Occipital lobe (tissue), 3 donors: ENCODE measurements at places on chromosomes 16 and 17. TPM values are rescaled to one million over a fixed set of nuclear protein-coding genes. Genes with fewer than 3 reads are reported as not detected.

SLC38A8 gene
- not detected for total RNA-seq

CD300A gene
- total RNA-seq: 3.3 TPM

ATP1B2 gene
- 5.0 TPM for total RNA-seq

SLC5A10 gene
- total RNA-seq: not detected

- no peak for DNase-seq
Measured at GRCh38 chr17:7014995-7015958, 2.9 kb downstream of the RNASEK start.

DNA sequence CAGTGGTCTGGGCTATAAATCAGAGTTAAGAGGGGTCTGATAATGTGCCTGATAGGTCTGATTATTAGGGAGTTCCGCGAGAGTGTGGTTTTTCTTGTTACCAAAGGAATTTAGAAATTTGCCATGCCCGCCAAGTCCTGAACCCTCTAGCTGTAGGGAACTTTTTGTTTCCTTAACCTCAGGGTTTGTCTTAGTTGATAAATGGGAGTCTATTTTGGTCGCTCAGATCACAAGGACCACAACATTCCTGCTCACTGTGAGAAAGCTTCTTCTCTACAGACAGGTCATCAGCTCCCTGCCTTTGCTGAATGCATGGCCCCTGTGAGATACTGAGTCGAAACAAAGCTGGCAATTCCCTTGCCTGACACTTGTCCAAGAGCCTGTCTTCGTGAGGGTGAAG lies 497.8 kb downstream of the HS3ST4 start:
- no peak for DNase-seq

- no peak for DNase-seq
Measured at GRCh38 chr17:9432934-9433421, 142.6 kb downstream of the STX8 start.

DNA sequence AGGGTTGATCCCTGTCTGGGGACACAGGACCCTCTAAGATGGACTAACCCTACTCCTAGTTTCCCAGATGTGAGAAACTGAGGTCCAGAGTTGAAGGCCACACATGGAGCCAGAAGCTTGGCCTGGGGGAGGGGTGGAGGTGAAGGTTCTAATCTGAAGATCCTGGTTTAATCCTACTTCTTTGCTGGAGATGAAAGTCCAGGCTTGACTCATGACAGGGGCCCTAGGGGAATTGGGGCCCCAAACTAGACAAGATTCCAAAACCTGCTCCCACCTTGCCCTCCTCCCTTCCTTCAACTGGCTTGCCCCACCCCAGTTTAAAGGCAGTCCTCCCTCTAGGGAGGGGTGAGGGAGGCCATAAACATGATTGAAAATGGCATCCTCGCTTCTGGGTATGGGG lies 21.6 kb downstream of the IGF2BP1 start:
- no peak for DNase-seq

DNA sequence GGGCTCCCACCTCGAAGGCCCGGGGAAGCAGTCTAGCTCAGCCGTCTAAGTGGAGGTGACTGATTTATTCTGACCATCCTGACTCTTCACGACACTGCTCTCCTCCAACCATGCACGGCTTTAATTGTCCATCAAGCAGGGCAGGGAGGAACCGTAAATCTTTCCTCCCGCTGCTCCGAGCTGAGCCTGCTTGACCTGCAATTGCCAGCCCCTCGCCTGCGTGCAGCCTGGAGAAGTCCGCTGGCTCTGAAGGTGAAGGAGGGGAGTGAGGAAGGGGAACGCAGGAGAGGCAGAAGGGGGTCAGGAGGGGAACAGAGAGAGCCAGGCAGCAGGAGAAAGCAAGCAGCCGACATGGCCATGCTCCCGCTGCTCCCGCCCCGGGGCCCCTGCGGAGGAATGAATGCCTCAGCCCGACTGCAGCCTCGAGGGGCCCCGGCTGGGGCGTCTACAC lies 10.1 kb downstream of the RBFOX3 start:
- no peak for DNase-seq

DNA sequence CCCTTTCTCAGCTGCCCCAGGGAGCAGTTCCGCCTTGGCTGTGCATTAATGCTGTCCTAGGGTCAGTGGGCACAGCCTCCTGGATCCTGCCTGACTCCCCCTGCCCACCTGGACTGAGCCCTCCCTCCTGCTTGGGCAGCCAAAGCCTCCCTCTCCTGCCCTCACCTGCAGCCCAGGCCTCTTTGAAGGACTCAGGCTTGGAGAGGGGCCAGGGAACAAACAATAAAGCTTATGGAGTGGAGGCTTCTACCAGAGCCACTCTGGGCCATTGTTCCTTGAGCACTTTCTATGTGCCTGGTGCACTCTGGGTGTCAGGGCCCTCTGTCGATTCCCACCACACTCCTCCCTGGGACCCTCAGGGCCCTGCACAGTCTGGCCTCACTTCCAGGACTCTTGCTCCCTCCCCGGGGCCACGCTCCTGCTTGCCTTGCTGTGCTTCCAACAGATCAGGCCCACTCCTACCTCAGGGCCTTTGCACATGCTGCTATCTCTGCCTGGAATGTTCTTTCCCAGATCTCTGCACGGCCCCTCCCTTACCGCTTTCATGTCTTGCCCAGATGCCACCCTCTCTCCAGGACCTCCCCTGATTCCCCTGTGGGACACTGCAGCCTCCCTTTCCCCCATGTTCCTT lies 5.0 kb downstream of the KCNJ12 start:
- no peak for DNase-seq

DNA sequence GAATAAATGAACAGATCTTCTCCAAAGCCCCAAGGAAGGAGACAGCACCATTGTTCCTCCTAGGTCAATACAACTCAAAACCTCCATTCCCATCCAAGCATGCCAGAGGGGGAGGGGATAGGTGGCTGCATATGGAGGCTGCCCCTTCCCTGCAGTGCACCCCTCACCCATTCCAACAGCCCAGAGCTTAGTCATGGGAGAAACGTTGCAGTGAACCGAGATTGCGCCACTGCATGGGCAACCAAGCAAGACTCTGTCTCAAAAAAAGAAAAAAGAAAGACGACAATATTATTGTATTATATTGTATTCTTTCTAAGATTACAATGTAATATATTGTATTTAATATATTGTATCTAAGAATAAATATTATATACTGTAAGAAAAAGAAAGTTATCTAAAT lies 36.4 kb upstream of the CD300E start:
- DNase-seq: no peak

DNA sequence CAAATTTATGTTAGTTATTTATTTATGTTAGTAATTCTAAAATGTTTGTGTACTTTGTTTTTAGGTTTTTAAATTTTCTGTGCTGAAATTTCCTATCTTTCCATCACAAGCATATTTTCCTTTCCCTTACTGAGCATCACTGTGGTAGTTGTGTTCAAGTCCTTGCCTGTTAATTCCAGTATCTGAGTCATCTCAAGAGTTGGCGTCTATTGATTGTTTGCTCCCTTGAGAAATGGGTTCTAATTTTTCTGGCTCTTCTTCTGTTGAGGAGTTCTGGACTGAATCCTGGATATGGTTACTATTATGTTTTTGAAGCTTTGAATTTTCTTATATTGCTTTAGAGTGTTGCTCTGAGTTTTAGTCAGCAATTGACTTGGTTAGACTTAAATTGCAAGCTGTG lies 56.3 kb downstream of the GAN start:
- DNase-seq: no peak

DNA sequence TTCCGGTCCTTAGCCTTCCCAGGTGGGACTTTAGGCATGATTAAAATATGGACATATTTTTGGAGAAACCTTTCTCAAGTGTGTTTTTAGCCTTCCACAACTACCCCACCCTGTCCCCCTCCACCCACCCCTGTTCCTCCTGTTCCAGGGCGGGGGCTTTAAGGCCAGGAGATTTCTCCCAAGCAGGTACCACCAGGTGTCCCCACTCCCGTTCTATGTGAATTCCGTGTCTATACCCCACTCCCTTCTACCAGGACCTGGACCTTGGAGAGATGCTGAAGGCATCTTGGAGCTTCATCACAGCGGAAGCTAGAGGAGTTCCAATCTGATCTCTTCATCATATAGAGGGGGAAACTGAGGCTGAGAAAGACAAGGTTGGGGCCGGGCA lies 9.7 kb downstream of the CA4 start:
- no peak for DNase-seq

- DNase-seq: no peak
Measured at GRCh38 chr17:56269556-56270389, 116.5 kb downstream of the ANKFN1 start.

- no peak for DNase-seq
Measured at GRCh38 chr17:53516636-53517035, 306.1 kb upstream of the KIF2B start.

GRCh38 chr16:72739577-72739976 lies 308.4 kb downstream of the ZFHX3 start:
- DNase-seq: no peak

DNA sequence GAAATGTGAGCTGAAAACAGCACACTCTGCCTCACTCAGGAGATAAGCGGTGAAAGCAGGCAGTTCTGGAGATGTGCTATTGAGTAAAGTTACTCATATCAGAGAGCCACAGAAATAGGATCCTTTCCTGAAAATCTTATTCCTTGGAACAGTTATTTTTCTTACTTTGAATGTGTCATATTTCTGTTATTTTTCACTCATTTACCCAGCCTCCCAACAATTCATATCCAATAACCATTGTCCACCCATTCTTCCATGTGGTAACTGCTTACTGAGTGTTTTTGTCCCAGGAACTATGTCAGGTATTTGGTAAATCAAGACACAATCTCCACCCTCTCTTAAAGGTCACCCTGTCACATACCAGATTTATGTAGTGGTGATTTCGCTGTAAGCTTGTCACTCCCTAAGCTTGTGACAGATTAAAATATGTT lies 144.9 kb downstream of the PARN start:
- DNase-seq: no peak

DNA sequence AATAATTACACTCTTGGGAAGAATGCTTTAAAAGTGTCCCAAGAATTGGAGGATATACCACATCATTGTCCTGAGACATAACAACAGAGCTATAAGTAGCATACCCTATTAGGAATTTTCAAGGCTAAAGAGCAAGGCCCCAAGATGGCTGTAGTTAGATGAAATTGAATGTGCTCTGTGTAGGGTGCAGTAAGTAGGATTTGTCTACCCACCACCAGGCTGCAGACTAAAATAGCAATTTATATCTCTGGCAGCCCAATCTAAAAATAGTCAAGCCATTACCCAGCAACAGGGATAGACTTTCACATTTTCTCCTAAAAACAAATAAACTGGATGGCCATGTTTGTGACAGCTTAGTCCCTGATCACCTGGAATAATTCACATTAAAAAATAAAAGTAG lies 5.6 kb downstream of the MMD start:
- DNase-seq: no peak

DNA sequence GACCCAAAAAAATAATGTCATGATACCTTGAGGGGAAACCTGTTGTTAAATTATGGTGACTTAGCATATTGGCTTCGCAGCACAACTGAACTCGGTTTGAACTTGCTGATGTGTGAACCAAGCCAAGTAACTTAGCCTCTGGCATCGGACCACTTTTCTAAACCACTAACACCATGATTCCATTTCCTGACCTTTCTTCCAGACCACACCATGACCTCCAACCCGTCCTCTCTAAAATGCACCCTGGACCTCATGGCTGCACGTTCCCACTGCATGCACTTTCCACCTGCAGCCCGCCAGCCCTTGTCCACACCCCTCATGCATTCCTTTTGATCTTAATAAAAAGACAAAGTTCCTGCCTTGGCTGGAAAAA lies 29.3 kb downstream of the DYNLRB2 start:
- DNase-seq: no peak

- no peak for DNase-seq
Measured at GRCh38 chr17:31428111-31428510, 36.6 kb downstream of the RAB11FIP4 start.
